Activated naive CD4-positive, alpha-beta T cell treated with anti-CD3 and anti-CD28 coated beads, Interleukin-2, amount 50 U/mL, for 16 hours (primary cell): ENCODE measurements at places on chromosomes 13 and 19.

DNA sequence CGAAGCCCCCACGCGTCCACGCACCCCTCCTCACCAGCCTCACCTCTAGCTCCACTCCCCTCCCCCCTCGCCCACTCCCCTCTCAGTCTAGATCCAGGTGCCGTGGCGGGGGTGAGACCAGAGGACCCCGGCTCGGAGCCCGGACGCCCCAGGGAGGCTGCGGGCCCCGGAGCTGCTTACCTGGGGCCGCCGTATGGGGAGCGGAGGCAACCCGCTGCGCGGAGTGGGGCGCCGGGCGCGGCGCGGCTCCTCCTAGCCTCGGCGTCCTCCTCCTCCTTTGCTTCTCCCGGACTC lies 353 bp downstream of the ENOX1 start:
- DNase-seq, result no peak

DNA sequence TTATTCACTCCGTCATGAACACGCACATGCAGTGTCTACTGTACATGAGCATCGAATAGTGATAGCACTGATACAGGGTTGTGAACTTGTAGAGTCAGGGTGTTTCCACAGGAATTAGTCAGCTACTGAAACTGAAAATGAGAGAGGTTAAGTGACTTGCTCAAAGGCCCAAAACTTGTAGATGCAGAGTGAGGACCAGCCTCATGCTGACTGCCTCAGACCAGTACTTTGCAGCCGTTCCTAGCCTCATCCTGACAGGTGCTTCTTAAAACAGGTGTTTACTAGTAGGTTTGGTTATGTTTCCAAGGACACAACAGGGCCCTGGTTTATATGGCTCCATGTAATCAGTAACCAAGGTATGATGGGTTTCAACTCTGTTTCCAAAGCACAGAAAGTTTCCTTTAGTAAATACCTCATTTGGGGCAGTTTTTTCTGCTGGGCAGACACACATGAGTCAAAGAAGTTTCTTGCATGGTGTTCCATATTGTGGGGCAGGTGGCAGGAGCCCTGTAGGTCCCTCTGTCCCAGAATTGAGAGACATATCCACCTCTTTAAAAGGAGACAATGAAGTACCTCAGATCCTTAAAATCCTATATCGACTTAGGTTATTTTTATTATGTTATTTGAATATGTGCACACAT lies 16.0 kb downstream of the FGF9 start:
- DNase-seq, result no peak

DNA sequence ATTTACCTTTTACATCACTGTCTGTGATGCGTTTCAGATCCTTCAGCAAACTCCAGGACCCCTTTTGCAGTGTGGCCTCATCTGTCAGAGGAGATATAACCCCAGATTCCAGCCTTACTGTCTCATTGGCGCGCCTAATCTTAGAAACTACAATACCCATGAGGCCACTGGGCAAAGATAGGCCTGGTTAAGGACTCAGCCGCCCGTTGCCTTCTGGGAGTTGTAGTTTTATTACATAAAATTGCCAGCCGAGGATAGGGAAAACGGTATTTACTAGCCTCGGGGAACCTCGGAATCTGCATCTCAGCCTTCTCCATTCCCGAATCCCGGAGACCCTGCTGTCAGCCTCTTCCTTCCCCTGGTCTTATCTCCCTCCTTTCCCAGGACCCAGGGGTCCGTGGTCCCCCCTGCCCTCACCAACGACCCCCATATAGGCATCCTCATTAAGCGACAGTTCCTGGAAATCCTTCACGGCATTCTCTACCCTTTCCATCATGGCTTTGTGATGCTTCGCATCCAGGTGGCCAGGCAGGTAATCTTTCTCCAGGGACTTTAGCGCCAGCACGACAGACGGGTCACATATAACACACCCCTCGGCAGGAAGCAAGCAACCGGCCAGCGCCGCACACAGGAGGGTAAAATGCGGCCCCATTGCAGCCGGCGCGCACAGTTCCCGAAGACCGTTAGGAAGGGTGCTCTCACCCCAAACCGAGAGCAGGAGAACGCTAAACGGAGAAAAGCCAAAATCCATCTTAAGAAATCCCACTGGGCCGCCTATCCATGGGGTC lies 1.3 kb downstream of the IZUMO1 start:
- DNase-seq, result peak; percentile 45

DNA sequence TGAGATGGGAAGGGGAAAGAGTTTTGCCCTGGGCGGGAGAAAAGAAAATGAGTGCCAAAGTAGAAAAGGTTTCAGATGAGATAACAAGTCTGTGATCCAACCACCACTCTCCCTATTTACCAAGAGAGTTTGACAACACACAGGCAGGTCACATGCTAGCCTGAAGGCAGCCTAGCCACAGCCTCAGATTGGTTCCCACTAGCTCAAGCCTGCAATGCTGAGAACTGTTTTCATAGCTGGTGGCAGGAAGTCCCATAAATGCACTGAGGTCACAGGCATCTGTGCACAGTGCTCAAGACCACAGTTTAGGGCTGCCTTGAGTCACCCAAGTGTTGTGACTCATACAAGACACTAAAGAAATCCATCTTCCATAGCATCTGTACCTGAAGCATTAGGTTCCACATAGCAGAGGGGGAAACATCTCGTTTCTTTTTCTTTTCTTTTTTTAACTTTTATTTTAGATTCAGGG lies 18.5 kb upstream of the POP4 start:
- peak; percentile 35 for DNase-seq

DNA sequence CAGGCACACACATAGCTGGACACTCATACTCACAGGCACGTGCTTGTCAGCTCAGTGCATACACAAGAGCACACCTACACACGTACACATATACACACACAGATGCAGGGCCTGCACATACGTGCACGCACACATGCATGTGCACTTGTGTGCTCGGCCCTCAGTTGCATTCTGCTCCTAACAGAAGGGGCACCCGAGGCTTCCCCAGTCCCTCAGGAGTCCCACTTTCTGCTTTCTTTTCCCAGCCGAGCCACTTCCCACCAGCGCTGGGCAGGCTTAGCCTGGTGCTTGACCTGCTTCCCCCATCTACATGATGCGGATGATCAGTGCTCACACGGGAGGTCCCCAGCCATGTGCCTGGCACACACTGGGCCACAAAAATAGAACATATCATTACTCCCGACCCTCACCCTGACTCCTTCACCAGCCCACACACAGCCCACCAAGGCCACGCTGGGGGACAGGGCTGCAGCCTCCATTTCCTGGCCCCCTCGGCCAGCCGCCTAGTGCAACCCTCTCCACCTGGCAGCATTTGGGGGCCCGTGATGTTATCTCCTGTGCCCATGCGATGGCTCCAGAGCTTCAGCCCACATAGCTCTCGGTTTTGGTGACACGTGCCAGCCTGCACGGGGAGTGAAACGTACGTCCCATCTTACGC lies 125.2 kb upstream of the SPACA7 start:
- no peak for DNase-seq

DNA sequence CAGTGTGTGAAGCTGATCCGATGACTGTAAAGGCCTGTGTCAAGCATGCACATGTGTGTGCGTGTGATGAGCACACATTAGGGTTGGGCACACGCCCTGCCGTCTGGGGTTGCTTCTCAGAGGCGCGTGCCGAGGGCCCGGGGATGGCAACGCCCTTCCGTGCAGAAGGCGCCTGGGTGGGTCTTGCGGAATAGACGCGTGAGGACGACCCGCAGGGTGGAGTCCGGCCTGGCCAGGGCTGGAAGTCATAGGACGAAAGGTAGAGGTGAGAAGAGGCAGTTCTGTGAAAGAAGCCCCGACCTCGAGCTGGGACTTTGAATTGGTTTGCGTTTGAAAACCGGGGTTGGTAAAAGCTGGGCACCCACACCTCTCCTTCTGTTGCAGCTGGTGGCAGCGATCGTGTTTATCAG lies 35.7 kb downstream of the TMEM255B start:
- no peak for DNase-seq
